ENCODE measurements at places on chromosomes 2 and 18.

DNA sequence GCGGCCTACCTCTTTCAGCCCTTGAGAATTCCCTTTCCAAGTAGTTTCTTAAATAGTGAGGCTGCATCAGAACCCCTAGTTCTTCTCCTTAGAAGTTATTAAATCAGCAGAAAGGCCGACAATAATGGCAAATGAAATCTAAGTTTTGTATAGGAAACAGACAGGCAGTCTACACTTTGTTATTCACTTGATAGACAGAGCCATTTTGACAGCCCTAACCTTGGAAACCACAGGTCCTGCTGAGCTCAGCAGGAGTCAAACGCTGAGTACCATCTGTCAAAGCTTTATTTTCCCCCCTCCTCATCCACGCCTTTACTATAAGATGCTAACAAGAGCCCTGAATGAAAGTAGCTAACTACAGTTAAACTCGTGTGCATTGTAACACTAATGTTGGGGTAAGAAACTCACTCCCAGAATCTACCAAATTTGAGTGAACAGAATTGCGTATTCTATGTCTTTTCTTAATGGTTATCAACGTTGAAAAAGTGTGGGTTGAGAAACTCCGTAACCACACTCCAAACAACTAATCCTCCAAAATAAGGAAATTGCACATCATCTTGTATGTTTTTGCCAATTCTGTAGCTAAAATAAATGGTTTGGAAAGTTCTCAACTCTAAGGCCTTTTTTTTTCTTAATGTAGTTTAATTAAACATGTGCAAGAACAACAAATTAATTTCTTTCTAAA is 90.6 kb upstream of the EFEMP1 start:
- no peak for DNase-seq

- DNase-seq, result no peak
Observed at GRCh38 chr2:240438810-240439697, 3.6 kb downstream of the GPC1 start.

DNA sequence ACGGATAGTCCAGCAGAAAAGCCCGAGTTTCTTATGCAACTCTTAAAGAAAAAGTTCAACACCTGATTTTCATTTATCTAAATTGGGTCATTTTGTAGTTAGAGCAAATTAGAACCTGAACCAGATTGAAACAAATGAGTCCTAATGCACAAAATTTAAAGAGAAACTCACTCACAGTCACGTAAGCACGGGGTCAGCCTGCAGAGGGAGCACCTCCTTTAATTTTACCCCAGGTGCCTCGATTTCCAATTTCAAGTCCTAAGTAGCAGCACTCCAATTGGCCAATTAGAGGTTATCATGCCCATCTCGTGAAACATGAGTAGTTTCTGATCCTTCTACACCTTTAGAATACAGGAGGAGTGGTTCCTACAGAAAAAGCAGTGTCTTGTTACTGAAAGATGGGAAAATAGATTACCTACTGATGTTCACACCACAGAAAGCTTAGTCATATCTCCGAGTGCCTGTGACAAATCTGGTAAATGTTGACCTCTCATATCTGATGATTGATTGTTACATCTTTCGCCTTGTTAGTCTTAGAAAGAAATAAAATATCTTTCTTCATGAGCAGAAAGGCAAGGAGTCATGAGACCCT is 1929.8 kb upstream of the LRRTM1 start:
- no peak for DNase-seq

GRCh38 chr2:236210536-236210935 is 42.4 kb upstream of the GBX2 start:
- DNase-seq, result no peak

- no peak for DNase-seq
Observed at GRCh38 chr2:149018981-149019380, 19.5 kb upstream of the LYPD6B start.

DNA sequence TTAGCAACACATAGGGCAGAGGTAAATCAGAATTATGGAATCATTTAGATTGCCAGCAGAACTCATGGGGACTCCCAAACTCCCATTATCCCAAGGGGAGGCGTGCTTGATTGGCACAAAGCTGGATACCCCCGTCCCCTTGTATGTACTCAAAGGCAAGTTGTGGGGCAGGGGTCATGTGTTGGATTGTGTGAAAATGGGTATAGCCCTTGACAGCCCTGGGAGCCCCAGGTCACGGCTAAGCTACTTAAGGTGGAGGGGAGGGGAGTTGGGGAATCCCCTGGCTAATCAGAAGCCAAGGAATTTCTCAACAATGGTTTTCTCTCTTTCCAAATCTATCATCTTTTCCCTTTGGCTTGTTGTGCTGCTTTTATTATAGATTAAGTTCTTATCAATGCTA is 32.7 kb downstream of the CLIP4 start:
- DNase-seq, result no peak

GRCh38 chr2:47174733-47175361 is 19.7 kb upstream of the STPG4 start:
- DNase-seq, result peak; percentile 30

DNA sequence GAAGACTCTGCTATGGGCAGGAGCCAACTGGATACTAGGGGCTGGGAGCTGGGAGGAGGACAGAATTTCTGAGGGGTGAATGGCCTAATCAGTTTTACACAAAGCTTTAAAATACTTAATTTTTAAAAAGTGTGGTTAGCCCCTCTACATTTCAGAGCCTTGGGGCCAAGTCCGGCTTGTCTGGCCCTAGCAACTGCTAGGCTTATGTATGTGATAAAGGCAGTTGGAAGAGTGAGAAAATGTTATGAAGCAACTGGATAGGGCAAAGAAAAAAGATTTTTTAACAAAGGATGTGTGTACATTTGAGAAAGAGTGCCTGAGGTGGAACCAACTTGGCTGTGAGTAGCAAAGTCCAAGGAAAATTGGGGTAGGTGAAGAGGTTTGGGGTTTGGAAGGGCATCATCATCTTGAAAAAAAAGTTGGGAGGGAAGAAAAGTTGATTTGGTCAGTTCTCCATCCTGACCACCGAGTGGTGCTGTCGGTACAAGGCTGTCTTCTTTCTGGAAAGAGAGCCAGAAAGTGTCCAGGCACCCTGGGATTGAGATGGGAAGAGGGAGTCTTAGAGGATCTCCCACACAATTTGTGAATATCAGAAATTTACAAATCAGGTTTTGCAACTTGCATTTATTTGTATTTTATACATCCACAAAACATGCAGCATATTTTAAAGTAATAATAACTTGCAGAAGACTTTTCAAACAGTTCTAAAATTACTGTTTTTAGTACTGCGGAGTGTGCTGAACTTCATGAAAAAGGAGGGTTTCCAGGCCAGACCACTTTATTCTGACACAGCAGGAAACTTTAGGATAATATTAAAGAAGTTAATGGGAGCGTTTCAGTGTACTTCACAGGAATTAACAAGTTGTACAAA is 10.5 kb upstream of the CDK15 start:
- DNase-seq, result peak; percentile 41

GRCh38 chr2:46366668-46367052 is 69.5 kb downstream of the EPAS1 start:
- DNase-seq, result no peak

GRCh38 chr2:173043897-173044519 is 31.6 kb upstream of the MAP3K20 start:
- no peak for DNase-seq

GRCh38 chr18:34115409-34116081 is 109.2 kb downstream of the NOL4 start:
- DNase-seq, result no peak

- DNase-seq, result no peak
Observed at GRCh38 chr2:68110102-68110501, 47.3 kb upstream of the C1D start.

- DNase-seq, result no peak
Observed at GRCh38 chr18:13481820-13482617, 244.3 kb downstream of the FAM210A start.

- no peak for DNase-seq
Observed at GRCh38 chr2:173298536-173299097, 56.1 kb upstream of the CDCA7 start.

DNA sequence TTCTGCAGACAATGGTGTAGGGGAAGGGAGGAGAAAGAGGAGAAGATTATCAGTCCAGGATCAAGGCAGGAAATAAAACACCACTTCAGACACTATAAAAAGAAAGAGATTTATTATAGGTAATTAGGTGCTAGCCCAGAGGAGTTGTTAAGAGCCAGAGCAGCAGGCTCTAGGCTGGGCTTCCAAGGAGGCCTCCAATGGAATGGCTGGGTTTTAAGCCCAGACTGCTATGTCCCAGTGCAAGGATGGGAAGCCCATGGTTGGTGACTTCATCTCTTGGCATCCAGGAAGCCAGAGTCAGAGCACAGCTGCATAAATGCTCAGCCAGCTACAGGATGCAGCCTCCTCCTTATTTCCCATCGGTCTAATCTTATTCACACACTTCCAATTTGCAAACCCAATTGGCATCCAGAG is 95.6 kb downstream of the LAMA3 start:
- DNase-seq, result peak; percentile 91

DNA sequence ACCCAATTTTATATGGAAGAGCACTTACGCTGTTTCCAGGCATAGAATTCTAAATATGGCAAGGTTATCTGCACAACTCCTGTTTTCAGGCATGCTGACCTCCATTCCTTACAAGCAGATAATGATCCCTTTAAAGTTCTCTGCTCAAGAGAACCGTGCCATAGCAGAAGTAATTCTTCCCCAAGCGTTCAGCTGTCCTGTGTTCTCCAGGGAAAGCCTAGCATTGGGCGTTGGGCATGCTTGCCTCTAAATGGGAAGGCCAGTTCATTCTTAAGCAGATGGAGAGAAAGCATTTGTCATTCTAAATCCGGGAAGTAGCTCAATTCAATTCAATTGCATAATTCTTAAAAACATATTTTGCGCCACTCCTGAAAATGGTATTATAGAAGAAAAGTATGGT is 55.7 kb upstream of the EML4 start:
- DNase-seq, result no peak

GRCh38 chr2:219551441-219552381 is 7.9 kb downstream of the TMEM198 start:
- DNase-seq, result no peak

- DNase-seq, result no peak
Observed at GRCh38 chr2:55119711-55120487, 69.6 kb upstream of the RTN4 start.

- DNase-seq, result no peak
Observed at GRCh38 chr2:72936660-72937355, 19.5 kb downstream of the EMX1 start.

GRCh38 chr18:5726011-5726410 is 169.3 kb downstream of the TMEM200C start:
- no peak for DNase-seq

DNA sequence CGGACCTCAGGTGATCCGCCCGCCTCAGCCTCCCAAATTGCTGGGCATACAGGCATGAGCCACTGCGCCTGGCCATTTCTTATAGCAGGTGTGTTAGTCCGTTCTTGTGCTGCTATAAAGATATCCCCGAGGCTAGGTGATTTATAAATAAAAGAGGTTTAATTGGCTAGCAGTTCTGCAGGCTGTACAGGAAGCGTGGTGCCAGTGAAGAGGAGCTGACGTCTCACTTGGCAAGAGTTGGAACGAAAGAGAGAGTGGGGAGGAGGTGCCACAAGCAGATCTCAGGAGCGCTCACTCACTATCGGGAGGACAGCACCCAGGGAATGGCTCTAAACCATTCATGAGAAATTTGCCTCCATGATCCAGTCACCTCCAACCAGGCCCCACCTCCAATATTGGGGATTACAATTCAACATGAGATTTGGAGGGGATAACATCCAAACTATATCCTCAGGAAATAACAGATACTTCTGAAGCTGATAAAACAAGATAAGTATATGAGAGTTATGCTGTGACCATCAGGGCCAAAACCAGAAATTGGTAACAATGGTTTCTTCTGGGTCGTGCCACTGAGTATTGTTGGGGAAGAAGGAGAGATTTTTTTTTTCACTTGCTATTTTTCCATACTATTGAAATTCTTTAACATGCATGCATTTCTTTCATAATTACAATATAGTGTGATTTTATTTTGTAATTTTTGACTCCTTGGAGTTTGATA is 7.4 kb upstream of the RMC1 start:
- DNase-seq, result no peak

DNA sequence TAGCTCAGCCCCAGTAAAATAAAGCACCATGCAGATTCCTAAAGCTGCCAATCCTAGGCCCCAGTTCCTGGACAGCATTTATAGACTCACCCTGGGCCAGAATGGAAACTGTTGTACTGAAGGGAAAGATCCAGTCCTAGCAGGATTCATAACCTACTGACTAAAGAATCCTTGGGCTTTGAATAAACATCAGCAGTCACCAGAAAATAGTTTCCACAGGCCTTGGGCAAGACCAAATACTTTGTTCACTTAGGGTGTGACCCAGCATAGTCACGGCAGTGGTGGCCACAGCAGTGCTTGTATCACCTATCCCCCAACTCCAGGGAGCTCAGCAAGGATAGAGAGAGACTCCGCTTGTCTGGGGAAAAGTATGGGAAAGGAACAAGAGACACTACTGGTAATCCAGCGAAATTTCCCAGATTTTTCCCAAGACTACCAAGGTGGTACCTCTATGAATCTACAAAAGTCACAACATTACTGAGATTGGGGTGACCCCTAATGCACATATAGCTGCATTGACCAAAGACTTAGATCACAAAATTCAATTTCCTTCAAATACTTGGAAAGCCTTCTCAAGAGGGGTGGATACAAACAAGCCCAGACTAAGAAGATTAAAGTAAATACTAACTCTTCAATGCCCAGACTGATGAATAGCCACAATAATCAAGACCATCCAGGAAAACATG is 748.1 kb upstream of the LRATD1 start:
- peak; percentile 16 for DNase-seq

GRCh38 chr2:184346338-184346862 is 251.9 kb upstream of the ZNF804A start:
- no peak for DNase-seq

DNA sequence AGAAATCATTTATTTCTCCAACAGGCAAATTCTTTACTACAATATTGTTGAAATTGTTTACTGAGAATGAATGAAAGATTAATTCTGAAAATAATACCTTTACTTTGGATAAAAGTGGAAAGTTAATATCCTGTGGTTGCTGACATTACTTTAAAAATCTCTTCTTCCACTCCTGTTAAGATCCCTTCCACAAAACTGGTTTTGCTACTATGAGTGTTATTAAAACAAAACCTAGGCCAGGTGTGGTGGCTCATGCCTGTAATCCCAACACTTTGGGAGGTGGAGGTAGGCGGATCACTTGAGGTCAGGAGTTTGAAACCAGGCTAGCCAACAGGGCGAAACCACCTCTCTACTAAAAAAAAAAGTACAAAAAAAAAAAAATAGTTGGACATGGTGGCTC is 123.9 kb upstream of the CCDC150 start:
- DNase-seq, result no peak

All from kidney capillary endothelial cell (primary cell).